HS-27A (cell line): ENCODE measurements at places on chromosomes 2 and 18.

DNA sequence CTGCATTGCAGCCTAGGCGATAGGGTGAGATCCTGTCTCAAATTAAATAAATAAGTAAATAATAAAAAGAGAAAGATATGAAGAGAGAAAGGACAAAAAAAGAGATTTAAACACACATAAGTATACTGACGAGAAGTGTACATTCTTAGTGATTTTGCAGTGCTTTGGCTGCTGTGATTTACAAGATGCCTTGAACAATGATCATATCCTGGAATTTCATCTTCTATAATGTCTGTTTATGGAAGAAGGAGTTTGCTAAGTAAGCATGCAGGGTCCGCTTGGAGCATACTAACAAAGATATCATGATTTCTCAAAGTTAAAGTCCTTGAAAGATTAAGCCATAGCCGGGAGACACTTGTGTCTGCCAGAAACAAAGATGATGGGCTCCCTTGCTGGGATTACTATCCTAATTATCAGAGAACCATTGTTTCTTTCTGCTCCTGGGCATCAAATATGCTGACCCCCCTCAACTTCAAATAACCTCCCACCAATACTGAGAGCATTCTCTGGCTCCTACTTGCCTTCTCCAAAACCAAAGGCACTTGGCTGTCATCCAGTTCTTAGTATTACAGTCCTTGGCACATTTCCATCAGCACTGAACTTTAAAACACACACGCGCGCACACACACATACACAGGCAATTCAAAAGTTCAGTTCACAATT, 47.5 kb upstream of the STAM2 start:
- peak; percentile 29 for DNase-seq

DNA sequence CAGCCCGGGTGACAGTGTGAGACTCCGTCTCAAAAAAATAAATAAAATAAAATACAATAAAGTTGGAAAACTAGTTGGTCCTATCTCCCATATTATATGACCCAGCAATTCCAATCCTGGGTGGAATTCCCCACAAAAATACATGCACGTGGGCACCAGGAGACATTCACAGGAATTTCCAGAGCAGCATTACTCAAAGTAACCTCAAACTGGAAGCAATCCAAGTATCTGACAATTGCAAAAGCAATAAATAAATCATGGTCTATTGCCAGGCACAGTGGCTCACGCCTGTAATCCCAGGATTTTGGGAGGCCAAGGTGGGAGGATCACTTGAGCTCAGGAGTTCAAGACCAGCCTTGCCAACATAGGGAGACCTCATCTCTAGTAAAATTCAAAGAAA, 101.2 kb upstream of the MAP4K4 start:
- no peak for DNase-seq

DNA sequence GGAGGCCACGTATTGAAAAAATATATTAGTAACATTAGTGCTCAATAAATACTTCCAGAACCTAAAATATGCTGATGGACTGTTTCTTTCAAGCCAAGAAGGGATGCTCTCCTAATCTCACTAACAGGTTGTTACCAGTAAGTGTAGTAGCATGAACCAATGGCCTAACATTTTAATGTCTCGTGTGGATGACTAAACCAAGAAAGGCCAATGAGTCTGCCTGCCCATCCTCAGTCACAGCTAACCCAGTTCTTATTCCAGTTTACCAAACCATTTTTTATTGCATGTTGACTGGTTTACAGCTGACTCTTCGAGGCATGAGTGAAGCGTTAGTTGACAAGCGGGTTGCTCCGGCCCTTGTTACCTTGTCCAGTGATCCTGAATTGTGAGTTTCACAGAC, 45.1 kb upstream of the TNFRSF11A start:
- DNase-seq, result no peak

- no peak for DNase-seq
Measured at GRCh38 chr2:45627911-45628310, 16.8 kb upstream of the SRBD1 start.

DNA sequence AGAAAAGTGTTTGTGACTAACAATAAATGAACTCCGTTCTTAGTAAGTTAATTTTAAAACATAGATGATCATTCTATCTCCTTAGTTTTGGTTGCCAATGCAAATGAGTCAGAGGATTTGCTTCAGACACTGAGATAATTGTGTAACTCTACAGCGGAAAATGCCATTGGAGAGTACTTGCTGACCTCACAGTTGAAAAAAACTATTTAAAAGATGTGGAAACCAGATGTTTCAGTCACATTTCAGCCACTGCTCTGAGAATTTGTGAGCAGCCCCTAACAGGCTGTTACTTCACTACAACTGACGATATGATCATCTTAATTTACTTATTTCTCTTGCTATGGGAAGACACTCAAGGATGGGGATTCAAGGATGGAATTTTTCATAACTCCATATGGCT, at the start of gene TNFAIP6:
TNFAIP6 (plus strand) TSS at position 234 of the 400 bp plus-strand sequence; CDS start at position 309, 75 bp downstream.
- DNase-seq, result no peak

- no peak for DNase-seq
Measured at GRCh38 chr2:135121016-135121657, 69.0 kb downstream of the RAB3GAP1 start.

DNA sequence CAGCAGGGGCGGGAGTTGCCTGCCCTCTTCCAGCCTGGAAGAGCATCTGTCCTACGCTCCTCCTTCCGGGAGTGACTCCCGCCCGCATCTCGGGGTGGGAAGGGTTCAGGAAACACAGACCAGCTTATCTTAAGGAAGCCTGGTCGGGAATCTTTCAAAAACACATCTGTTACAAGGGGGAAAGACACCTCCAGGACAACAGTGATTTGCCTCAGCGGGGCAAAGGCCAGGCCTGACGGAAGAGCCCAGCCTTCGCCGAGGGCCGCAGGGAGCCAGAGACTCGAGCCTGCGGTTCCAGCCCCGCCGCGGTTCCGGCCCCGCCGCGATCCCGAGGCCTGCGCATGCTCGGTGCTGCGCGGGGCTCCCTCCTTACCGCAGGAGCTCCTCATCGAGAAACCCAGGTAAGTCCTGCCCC, 38.1 kb upstream of the TGIF1 start:
- no peak for DNase-seq

GRCh38 chr18:29164020-29164706, 987.2 kb upstream of the CDH2 start:
- DNase-seq, result peak; percentile 85

DNA sequence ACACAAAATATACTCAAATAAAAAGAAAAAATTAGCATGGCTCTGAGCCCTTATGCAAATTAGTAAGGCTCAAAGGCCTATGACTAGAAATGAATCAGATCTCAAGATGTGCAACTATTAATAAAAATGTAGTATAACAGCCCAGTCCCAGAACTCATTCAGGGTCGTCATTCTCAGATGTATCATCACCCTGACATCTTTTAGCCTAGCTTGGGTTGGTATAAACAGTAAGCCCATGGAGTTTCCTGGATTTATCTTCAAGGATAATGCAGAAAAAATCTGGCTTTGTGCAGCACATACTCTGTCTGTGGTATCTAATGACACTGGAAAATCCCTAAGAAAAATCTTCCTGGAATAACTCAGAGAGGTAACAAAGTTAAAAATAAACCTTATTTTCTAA, 239.3 kb downstream of the ZNF385B start:
- DNase-seq, result no peak

- DNase-seq, result no peak
Measured at GRCh38 chr2:100976645-100977391, 25.3 kb upstream of the RPL31 start.

DNA sequence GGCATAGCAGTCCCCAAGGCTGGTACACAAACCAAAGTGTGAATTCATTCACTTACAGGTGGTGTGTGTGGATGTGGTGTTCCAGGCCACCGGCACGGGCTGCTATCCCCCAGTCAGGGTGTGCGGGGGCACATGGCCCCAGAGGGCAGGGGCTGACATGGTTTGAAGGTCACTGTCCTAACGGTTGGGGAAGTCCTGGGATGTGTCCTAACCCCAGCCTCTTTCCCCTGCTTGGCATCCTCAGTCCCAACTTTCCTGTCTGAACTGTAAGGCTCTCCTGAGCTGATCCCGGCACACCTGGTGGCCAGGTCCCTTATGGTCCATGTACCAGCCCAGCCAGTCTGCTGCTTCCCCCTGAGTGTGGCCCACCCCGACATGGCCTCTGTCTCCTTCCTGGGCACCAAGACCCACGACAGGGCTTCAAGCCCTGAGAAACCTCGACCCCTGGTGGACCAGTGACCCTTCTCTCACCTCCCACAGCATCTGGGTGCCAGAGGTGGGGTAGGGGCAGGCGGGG, 2.4 kb upstream of the TMEM185B start:
- DNase-seq, result no peak

- DNase-seq, result no peak
Measured at GRCh38 chr2:86807133-86807467, 16.4 kb upstream of the CD8A start.

DNA sequence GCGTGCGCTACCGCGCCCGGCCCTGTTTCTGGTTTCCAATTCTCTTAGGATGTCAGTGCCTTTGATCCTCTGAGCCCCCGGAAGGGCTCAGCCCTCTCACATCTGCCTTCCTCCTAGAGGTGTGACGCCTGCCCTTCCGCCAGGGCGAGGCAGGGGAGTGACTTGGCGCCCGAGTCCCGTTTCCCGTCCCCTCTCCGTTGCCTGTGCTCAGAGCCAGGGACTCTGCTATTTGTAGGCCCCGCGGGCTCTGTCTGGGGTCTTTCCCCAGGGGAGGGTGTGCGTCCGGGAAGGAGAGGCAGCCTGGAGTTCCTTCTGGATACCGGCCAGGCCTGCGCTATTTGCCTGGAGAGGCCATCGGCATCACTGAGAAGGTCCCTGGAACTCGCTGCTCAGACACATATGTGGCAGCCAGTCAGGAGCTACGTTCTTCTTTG, 103.7 kb upstream of the TAF1B start:
- DNase-seq, result no peak

GRCh38 chr2:173713904-173714555, 251.1 kb downstream of the SP3 start:
- DNase-seq, result no peak

- DNase-seq, result no peak
Measured at GRCh38 chr2:162082681-162083080, 8.7 kb upstream of the DPP4 start.

- DNase-seq, result no peak
Measured at GRCh38 chr2:196338440-196338839, 167.1 kb upstream of the STK17B start.
